Stimulated activated CD4-positive, alpha-beta T cell treated with anti-CD3 and anti-CD28 coated beads, TNF-alpha, amount 100 ng/mL, for 48 hours (primary cell): ENCODE measurements at places on chromosomes 13 and 19.

DNA sequence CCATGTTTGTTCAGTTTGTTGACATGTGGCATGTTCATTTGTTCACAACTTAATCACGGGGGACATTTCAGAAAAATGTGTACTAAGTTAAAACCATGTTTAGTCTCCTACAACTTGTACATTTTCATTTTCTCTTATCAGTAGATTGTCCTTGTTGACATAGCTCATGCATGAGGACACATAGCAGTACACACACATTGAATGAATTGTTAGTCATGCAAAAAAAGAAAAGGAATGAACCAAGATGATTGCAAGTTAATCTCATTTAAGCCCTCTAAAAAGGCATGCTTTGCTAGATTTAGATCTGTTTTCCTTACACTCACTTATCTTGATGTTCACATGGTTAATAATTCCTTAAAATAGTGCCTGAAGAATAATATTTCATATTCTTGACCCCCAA is 38.2 kb upstream of the AKAP11 start:
- no peak for DNase-seq

DNA sequence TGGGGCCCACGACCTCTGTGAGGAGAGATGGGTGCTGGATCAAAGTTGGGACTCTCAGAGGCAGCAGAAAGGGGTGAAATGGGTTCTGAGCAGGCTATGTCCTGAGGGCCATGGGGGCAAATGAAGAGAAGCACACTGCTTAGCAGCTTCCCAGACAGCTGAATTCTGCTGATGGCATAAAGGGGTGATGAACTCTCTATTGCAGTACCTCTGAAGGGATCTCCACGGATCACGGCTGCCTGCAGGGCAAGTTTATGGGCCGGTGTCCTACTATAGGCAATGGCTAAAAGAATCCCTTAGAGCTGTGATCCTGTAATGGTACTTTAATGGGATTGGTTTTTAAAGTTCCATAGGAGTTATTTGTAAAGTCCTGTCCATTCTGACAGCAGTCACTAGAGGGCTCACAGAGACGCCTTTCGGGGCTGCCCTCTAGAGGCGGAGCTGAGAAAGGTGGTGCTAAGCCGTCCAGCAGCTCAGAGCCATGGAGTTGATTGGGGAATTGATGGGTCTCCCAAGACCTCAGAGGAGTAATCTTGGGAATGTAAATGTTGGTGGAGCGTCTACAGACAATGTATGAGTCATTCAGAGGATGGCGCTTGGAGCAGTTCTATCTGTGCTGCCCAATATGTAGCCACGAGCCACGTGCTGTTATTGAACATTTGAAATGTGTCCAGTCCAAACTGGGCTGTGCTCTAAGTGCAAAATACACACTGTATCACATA is 287.3 kb downstream of the COG6 start:
- peak; percentile 67 for DNase-seq

- DNase-seq = no peak
Observed at GRCh38 chr19:19165396-19165795, 4.7 kb downstream of the MEF2B start.

DNA sequence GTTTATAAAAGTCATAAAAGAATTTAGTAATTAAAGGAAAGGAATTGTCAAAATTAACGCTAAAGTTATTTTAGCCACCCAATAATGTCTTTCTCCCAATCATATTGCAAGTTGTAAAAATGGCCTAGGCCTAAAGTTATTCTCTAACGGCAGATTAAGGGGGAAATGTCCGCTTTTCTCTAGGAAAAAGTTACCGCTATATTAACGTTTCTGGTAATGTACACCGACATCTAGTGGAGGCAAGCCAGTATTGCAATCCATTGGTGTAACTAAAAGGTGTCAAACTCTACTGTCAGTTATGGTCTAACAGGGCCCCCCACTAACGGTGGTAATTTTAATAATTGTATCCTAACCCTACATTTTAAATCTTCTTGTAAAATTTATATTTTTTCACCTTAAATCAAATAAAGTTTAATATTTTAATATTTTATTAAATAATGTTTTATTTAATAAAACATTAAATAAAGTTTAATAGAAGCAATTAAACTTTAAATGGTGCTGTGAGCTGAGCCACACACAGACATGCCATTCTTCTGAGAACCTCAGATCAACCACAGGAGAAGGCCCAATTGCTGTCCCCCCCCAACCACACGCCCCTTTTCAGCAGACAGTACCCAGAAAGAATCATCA is 35.9 kb upstream of the ZSCAN5A start:
- no peak for DNase-seq

DNA sequence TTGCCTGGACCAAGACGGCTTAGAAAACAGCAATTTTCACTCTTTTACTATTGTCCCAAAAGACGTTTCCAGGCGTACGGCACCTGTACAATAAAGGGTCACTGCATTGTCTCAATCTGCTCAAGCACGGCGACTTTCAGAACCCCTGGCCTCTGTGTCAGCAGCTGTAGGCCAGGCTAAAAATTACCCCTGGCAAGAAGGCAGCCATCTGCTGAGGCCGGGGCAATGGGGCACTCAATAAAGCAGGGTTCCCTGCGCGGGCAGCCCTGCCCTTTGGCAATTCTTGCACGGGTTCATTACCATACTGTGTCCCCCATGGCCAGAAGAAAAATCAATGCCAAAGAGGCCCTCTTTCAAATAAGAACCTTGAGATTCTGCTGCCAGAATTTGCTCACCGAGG is 52.1 kb downstream of the STK24 start:
- no peak for DNase-seq

DNA sequence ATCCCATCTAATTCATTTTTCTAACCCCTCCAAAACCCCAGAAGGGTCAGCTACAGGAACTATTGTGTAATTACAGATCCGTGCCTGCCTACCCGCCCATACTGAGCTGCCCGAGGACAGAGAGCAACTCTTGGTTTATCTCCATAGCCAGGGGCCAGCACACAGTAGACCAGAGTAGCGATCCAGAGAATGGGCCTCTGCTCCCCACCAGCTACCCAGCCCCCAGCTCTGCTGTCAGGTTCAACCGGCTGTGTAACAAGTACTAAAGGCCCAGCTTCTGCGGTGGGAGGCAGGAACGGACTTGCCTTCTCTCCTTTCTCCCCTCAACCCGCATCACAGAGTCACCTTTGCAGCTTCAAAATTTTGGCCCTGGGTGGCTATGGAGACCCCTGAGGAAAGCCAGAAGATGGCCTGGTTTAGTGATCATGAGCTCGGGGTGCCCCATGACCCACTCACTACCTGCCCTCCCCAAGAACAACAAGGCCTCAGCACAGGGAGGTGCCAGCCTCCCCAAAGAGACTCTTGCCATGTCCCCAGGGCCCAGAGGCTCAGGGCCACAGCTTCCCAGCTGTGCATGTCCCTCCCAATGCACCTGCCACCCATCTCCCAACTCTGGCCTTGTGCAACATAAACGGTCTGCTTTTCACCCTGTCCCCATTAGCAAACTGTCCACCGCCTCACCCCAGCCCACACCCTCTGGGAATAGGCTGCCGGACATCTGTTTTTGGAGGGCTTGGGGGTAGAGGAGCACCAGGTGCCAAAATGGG is 5.7 kb downstream of the CALM3 start:
- DNase-seq = no peak
